ENCODE measurements at places on chromosomes 7 and 10. TPM values are rescaled to one million over a fixed set of nuclear protein-coding genes. Genes with fewer than 3 reads are reported as not detected.

The CDC14C gene
- polyA plus RNA-seq, result not detected

The FIS1 gene
- polyA plus RNA-seq, result 143 TPM

The STEAP2 gene
- 13.1 TPM for polyA plus RNA-seq

The GLUD1 gene
- 44.7 TPM for polyA plus RNA-seq

The HMX2 gene
- 3.4 TPM for polyA plus RNA-seq

The ACSM6 gene
- polyA plus RNA-seq, result 0.65 TPM

DNA sequence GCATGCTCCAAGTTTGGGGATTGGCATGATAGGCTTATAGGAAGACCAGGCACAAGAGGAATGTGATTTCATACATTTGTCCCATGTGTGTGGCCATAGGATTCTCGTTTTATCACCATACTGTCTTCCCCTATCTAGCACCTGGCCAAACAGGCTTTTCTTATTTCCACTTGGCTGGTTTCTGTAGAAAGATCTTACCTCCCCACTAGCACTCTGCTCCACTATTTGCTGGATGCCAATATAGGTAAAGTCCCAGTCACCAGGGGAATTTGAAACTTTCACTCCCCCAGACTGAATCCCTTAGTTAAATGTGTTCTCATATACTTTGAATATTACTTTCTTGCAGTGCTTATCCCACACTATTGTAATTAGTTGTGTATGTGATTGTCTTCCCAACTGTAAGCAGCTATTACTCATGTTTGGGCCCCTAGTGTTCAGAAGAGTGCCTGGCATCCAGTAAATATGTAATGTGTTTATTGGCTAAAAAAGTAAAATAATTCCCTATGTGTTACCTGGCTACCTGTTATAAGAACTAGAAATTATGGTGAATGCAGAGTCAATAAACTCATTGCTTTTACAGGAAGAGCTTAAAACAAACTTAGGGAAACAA is 109.0 kb downstream of the LRMDA start:
- DNase-seq, result no peak

- DNase-seq, result no peak
Observed at GRCh38 chr10:132575320-132576201, 38.0 kb downstream of the INPP5A start.

GRCh38 chr7:30423788-30424505 is 54.6 kb downstream of the NOD1 start:
- no peak for DNase-seq

DNA sequence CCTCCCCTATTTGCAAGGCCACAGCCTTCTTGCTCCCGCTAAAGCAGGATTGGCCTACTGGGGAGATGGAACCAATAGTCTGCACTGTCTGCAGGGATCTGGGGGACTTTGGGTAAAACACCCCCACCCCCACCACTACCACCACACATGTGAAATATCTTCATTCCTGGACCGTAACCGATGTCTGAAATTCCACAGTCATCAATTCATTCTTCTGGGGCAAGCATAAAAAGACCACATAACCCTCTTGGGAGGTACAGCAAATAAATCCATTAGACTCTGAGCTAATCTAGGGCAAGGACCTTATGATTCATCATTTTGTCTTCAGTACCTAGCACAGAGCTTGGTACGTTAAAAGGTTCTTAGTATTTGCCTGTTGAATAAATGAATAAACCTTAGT is 307.8 kb downstream of the GPAM start:
- no peak for DNase-seq

GRCh38 chr7:113890331-113891030 is 28.3 kb downstream of the PPP1R3A start:
- DNase-seq, result no peak

DNA sequence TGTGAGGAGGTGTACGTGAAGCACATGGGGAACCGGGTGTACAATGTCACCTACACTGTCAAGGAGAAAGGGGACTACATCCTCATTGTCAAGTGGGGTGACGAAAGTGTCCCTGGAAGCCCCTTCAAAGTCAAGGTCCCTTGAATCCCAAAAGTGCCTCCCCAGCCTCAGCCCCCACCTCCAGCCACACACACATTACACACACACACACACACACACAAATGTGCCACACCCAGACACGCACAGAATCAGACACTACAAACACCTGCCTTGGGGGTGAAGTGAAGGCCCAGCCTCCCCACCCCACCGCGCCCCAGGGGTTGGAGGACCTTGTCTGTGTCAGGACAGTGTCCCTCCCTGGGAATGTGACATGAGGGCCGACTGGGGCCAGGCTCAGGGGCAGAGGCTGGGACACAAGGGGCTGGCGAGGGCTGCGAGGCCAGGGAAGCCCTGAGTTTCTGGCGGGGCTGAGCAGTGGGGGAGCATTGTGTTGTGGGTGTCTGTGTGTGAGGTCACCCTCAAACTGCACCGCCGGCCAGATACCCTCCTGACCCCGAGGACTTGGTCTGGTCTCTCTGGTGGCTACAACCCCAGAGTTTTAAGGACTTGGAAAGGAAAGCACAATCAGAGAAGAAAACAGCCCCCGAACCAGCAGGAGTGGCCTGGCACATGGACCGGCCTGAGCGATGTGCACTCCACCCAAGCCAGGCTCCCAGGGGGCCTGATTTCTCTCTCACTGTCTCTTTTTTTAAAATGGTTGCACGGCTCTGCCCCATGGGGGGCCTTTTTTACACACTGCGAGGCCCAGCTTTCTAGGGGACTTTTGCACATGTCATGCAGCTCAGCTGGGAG is 4.0 kb upstream of the ATP6V1F start:
- no peak for DNase-seq

DNA sequence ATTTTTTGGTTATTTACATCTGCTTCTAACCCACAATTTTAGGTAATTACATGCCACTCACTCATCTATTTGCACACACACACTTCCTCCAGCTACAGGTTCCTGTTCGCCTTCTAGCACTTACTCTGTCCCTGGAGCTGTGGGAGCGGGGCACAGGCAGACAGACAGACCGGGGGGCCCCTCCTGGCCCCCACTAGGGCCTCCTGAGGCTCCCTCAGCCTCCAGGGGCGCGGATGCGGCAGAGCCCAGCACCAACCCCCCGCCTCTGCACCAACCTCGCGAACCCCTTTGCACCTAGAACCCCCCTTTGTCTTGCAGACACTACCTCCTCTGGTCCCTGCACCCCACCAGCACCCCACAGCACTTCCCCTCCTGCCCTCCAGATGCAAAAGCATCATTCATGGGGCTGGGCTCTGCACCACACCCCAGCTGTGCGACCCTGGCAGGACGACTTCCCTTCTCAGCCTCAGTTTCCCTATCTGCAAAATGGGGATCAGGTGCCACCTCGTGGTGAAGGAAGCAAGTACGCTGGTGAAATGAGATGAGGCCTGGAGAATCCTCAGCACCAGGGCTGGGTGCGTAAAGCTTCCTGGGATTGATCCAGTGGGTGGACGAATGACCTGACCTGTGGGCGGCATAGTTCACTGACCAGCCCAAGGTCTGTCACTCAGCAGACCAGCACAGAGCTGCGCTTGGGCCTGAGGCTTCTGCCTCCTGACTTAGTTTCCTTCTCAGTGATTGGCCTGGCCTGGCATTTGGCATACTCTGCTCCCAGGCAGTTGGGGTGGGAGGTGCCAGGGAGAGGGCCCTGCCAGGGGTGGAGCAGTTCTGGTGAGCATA is 37.9 kb downstream of the ELFN1 start:
- no peak for DNase-seq

DNA sequence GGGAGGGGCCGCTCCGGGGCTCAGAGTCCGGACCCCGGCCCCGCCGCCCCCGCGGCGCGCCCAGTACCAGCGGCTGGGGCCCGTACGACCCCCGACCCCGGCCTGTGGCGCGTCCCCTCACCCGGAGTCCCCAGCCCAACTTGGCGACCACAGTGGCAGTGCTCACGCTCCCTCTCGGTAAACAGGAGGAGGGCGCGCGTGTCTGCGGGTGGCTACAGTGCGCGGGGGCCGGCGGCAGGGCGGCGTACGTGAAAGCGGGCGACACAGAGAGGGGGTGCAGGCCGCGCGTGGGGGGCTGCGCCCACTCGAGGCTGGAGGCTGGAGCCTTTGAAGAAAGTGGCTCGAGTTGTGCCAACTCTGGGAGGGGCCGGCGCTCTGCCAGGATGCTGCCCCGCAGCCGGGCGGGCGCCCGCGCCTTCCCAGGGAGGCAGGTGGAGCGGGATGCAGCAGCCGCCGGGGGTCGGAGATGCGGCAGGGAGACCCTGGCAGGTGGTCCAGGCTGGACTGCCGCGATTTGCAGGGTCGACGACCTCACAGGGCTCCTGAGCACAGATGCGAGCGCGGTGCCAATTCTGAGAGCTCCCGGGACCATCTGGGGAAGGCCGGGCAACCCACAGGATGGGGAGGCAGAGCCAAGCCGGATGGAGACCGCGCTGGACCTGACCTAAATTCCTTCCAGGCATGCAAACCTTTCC is 655 bp downstream of the PTPRE start:
- peak; percentile 39 for DNase-seq

DNA sequence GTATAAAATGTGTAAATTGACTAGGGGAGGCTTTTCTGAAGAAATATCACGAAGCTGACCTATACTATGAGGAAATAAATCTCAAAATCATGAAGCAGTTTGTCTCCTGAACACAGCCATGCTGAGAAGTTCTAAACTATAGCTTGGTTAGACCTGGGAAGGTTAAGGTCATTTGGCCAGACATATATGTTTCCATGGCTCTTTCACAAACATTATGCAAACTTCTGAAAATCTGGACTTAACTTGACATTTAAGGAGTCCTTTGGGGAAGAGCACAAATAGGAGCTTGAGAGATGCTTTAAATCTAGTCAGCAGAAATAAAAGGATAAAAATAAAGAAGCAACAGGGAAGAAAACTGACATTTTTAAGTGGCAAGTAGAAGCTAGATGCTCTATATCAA is 115.9 kb upstream of the MEOX2 start:
- no peak for DNase-seq

DNA sequence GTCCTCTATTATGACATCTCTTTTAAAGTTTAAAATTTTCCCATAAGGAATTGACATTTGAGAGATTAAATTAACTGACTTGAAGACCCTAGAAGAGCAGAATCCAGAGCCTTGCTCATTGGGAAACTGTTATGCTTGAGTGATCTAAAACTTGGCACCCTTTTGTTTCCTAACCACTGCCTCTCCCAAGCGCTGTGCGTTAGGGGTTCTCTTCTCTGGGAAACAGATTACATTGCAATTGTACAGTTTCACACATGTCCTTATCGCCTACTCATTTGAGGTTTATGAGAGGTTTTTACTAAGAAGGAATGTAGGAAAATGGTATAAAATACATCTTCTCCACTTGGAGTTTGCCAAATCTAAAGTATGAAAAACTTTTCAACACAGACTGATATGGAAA is 126.8 kb upstream of the AMPH start:
- no peak for DNase-seq

DNA sequence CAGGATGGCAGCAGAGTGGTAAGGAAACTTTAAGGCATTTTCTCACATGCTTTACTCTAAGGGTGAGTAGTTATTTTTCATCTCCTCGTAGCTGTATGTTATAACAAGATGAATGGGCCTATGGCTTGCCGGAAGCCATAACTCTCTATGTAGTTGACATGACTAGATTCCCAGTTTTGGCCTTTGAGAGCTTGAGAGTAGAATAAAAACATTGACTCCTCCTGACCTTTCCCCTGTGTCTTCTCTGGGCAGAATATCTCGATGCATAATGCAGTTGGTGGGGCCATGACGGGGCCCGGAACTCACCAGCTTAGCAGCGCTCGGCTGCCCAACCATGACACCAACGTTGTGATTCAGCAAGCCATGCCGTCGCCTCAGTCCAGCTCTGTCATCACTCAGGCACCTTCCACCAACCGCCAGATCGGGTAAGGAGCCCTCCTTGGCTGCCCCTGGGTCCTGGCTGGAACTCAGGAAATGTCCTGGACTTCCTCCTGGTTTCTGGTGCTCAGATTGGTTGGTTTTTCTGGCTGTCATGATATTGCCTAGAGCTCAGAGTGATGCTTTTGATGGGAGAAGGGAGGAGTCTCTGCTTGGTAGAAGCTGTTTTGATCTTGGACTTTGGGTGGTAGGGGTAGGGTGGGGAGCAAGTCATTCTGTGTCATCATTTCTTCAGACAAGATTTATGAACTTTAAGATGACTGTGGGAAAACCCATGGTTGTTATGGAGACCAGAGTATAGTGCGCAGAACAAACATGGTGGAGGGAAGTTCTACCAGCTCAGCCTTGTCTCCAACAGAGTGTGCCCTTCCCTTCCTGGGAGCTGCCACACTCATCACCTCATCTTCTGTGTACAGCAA is 158.0 kb downstream of the CREB5 start:
- no peak for DNase-seq

- DNase-seq, result peak; percentile 12
Observed at GRCh38 chr7:47400741-47401206, 181.1 kb downstream of the TNS3 start.

- no peak for DNase-seq
Observed at GRCh38 chr10:102227050-102227449, 951 bp downstream of the ELOVL3 start.

GRCh38 chr7:39199006-39199405 is 221.3 kb downstream of the POU6F2 start:
- no peak for DNase-seq

DNA sequence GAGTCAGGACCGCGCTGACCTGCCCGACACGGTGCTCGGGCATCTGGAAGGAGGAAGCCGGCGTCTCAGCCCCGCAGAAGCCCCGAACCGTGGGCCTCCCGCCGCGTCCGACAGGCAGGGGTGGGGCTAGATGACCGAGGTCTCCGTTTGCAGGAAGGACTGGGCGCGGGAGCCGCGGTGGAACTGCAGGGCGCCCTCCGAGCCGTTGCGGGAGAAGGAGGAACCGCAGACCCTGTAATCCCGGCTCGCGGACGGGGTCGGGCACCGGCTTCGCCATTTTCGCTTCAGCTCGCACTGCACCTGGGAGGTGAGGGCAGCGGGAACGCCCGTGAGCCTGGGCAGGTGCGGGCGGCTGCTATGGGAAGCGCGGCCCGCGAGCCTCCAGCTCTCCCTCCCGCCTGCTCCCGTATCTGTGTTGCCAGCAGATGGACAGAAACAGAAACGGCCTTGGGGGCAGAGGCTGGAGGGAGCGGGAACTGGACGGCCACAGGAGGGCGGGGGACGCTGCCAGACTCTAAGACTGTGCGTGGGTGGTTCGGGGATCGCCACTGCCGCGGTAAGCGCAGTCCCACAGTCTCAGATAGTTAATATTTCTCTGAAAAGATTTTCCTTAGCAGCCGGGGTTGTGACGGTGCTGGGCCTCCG is 114.1 kb downstream of the VIPR2 start:
- peak; percentile 90 for DNase-seq

All from GM23338 (cell line).